Right lung (tissue), 10 donors: ENCODE measurements at places on chromosomes 3 and 15. TPM values are rescaled to one million over a fixed set of nuclear protein-coding genes. Genes with fewer than 3 reads are reported as not detected.

Gene FANCD2
- polyA plus RNA-seq: 15.5 TPM

- no peak for DNase-seq
Observed at GRCh38 chr15:99818872-99819271, 85.6 kb upstream of the LYSMD4 start.

- DNase-seq: no peak
Observed at GRCh38 chr3:127706312-127706711, 33.6 kb downstream of the ABTB1 start.

GRCh38 chr3:80750637-80751036 is 982.8 kb upstream of the ROBO1 start:
- DNase-seq: no peak

Gene RAB11A
- 339 TPM for polyA plus RNA-seq

GRCh38 chr3:44612678-44613077 is 12.2 kb upstream of the ZNF197 start:
- DNase-seq: no peak

DNA sequence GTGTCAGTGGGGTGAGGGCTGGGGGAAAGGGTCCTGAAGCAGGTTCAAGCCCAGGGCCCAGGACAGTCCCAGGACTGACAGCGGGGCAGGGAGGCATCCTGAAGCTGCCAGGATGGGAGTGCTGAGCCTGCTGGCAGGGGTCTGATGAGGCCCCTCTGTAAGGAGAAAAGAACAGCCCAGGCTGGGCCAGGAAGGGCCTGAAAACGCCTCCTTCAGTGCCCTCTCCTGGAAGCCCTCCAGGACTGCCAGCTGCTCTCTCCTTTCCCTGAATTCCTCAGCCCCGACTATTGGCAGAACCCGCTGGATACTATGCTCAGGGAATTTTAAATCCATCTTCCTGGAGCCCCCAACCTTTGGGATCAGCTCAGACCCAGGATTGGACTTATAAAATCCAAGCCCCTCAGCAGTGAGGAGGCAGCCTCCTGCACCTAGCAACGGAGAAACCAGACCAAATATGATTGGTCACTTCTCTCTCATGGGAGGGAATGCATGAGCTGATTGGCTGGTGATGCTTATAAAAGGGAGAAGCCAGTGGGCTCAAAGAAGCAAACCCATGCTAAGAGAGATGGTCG is 203.5 kb upstream of the LINGO1 start:
- DNase-seq: no peak

DNA sequence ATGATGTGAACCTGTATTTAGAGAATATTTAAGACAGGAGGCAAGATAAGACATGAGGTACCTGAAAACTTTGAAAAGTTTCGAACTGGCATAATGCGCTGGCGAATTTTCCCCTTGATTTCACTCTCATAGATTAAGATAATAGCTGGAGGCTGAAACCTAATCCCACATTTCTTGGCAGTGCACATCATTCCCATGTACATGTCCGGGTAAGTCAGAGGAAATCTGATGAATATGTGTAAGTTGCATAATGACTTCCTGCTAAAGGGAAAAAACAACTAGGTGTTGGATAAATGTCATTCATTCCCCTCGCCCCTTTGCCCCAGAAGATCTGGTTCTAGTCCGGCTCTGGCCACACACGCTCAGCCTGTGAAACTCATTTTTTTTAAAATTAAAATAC is 3.6 kb downstream of the CEP19 start:
- DNase-seq: no peak

GRCh38 chr3:65148687-65149086 is 460.9 kb upstream of the ADAMTS9 start:
- DNase-seq: no peak

DNA sequence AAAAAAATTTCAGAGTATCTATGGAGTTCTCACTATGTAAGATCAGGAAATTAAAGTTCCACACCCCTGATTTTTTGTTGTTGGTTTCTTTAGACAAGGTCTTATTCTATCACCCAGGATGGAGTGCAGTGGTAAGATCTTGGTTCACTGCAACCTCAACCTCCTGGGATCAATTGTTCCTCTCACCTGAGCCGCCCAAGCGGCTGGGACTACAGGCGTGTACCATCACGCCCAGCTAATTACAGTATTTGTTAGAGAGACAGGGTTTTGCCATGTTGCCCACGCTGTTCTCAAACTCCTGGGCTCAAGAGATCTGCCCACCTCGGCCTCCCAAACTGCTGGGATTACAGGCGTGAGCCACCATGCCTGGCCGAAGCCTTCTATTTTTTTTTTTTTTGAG is 12.4 kb downstream of the QRICH1 start:
- DNase-seq: no peak

Gene GPR62
- 0.33 TPM for polyA plus RNA-seq

- DNase-seq: no peak
Observed at GRCh38 chr3:151787626-151788025, 26.3 kb upstream of the AADAC start.

DNA sequence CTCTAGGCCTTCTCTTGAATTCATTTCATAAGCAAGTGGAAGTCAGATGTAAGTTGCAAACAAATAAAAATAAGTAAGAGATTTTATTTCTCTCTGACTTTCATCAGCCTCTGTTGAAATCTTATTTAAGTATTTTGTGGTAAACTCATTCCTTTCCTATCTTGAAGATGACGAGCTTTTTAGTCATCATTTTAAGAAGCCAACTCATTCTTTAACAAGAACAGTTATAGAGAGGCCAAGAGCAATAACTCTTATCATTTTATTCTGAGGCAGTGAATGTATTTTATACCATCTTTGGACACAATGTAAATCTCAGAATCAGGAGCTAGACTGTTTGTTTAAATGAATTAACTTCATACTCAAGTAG is 147.5 kb upstream of the MBNL1 start:
- no peak for DNase-seq

DNA sequence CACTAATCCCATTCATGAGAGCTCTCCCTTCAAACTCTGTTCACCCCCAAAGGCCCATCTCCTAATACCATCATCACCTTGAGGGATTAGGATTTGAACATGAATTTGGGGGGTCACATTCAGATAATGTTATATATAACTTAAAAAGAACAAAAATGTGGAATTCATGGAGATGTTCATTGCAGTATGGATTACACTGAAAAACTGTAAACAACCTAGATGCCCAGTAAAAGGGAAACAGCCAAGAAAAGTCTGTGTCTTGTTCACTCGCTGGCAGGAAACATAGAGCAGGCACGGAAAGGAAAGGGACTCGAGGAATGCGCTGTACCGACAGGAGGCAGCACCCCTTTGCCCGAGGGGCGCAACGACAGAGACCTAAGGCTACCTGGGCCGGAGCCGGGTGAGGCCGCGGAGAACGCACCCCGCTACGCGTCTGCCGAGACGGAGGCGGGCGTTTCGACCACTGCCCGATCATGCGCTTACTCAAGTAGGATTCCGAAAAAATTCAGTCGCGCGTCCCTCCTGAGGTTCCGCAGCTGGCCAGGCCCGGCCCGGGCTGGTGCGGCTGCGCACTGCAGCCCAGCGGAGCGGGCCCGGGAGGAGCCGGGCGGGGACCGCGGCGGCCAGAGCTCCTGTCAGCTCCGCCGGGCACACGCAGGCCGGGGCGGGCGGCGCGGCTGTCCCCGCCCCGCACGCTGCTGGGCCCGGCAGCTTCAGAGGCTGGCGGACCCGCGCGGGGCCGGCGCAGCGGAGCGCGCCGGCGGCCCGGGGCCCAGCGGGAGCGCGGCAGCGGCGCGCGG is 862 bp upstream of the MAN2A2 start:
- DNase-seq: peak; percentile 85

Gene ROPN1
- 0.19 TPM for polyA plus RNA-seq

GRCh38 chr15:51947124-51947523 is 24.5 kb downstream of the LEO1 start:
- no peak for DNase-seq

GRCh38 chr15:91151781-91152563 is 51.9 kb downstream of the SV2B start:
- no peak for DNase-seq

Gene CHRFAM7A
- polyA plus RNA-seq: 3.4 TPM

DNA sequence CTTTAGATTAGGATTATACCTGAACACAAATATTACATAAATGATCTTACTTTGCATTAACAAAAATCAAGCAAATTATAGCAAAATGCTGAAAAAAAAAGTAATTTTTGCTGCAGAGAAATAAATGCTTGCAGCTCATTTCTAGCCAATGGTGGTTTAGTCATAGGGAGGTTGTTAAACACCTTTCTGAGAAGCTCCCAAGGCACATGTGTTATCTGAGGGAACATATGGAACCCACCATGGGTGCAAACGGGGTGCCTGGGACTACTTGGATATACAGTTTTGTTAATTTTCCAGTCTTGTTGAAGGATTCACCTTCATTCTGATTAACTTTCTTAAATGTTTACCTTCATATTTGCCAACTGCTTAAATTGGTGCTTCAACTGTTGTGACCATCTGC is 8.9 kb upstream of the RAMAC start:
- DNase-seq: no peak

- no peak for DNase-seq
Observed at GRCh38 chr3:94709249-94709902, 646.5 kb downstream of the NSUN3 start.

Gene TM6SF1
- polyA plus RNA-seq: 3.7 TPM

DNA sequence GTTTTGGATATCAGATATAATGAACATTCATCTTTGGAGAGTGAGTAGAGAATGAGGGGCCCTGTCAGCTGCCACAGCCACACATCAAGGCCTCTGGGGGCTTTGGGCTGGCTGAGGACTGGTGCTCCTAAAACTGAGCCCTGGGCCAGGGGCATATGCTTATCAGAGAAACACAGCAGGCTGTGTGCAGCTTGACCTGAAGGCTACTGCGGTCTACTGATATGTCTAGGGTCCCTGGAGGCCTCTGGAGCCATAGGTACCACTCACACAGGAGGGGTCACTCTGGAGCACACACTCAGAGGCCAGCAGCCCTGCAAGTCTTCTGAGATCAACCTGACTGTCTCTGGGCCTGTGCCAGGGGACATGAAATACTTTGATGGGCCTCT is 7.6 kb downstream of the TF start:
- DNase-seq: no peak

GRCh38 chr15:95812491-95812890 is 518.0 kb upstream of the NR2F2 start:
- no peak for DNase-seq

GRCh38 chr3:45084361-45084760 is 58.3 kb downstream of the CLEC3B start:
- DNase-seq: no peak

Gene FMN1
- polyA plus RNA-seq: 6.8 TPM

Gene HIGD2B
- polyA plus RNA-seq: not detected

Gene KLHL24
- polyA plus RNA-seq: 47.8 TPM

GRCh38 chr3:112005091-112005672 is 6.5 kb downstream of the TAGLN3 start:
- DNase-seq: no peak

DNA sequence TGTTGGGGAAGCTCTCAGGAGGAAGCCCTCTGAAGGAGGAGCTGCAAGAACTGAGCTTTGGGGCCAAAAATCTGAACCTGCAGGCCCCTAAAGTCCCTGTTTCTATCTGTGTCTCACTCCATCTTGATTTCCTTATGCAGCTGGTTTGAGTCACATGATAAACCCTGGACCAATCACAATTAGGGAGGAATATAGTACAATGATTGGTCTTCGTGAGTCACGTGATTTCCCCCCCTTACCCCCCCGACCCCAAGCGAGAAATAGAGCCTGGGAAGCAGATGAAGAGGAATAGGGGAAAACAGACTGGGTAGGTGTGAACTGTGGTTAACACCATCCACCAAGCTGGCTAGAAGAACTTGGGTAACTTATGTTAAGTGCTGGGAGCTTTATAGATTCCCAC is 12.9 kb downstream of the CRABP1 start:
- DNase-seq: no peak

- no peak for DNase-seq
Observed at GRCh38 chr15:65329288-65329983, 25.0 kb downstream of the RNU5B-1 start.

DNA sequence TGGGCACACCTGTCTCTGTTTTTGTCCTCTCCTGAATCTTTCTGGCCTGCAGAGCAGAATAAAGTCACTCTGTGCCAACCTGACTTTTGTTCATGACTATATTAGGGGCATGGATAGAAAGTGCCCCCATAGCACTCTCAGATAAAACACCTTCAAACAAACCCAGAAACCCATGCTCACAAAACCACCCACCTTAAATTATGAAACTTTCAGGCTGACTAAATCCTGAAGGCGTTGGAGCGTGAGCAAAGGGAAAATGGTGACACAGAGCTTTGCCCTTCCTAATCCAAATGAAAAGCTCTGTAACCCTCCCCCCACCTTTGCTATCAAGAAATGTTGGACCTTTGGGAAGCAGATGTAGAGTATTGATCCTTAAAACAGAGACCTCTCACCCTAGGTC is 138.9 kb downstream of the IGF1R start:
- DNase-seq: no peak

DNA sequence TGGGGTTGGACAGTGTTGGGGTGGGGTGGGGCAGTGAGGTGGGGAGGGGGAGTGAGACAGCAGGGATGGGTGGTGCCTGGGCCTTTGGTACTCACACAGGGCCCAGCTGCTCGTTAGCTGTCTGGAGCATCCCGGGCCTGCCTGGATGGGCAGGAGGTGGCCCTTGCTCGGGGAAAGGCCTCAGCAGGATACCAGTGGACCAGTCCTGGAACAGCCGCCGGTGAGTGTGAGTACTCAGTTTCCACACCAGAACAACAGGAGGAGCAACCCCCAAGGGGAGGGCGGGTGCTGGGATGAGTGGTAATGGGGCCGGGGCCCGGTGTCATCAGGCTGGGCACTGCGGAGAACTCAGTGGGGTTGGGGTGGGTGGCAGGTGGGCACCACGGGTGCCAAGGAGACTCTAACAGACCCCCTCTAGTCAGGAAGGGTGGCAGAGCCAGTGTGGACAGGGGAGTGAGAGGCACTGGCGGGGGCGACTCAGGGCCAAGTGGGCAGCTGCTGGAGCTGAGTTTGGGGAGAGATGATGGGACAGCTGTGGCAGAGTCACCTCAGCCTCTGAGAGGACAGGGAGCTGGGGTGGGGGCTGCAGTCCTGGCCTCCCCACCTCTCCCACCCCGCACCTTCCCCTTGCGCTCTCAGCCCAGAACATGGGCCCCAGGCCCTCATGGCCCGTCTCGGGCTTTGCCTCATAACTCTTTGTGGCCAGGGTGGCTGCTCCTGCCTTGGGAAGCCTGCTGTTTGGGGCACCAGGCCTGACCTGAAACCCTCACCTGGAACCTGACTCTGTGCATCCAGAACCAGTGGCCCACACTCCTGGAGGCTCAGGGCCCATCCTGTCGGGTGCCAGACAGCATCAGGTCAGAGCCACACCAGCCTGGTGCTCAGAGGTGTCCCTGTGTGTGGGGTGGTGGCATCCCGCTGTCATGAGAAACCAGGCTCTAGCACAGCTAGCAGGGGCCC is 52.1 kb upstream of the PRR23E start:
- no peak for DNase-seq
